ENCODE measurements at places on chromosomes 11 and 22.

DNA sequence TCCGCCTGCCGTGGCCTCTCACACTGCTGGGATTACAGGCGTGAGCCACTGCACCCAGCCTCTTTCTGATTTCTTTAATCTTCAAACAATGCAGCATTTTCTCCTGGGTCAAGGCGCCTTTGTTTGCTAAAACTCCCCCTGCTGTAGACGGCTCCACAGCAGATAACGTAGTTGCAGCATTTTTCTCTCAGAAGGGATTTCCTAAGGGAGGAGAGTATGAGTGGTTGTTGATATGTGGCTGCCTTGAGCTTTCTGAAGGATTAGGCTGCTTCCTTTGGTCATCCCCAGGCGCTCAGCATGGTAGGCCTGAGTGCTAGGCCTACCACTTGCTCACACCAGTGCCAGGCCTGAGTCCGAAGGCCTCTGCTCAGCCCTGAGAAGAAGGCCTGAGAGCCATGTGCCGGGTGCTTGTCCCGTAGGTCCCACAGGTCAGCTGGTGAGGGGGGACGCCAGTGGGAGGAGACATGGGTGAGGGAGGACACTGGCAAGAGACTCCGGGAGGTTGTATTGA lies 18.1 kb downstream of the SMARCB1 start:
- peak; percentile 93 for DNase-seq

GRCh38 chr22:50305923-50306566 lies 1.4 kb downstream of the PLXNB2 start:
- peak; percentile 98 for DNase-seq

DNA sequence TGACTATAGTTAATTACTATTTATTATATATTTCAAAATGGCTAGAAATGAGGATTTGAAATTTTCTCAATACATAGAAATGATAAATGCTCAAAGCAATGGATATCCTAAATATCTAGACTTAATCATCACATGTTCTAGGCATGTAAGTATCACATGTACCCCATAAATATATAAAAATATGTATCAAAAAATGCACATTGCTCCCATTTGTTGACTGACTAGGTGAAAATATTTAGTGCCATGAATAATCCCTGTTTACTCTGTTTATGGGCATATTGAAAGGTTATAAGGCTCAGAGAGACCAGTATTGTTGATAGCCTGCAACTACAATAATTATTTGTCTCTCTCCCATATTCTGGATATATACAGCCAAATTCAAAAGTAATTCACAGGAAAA lies 3.1 kb downstream of the HBE1 start:
- DNase-seq, result no peak

- DNase-seq, result no peak
Measured at GRCh38 chr22:34019190-34019845, 99.0 kb upstream of the LARGE1 start.

DNA sequence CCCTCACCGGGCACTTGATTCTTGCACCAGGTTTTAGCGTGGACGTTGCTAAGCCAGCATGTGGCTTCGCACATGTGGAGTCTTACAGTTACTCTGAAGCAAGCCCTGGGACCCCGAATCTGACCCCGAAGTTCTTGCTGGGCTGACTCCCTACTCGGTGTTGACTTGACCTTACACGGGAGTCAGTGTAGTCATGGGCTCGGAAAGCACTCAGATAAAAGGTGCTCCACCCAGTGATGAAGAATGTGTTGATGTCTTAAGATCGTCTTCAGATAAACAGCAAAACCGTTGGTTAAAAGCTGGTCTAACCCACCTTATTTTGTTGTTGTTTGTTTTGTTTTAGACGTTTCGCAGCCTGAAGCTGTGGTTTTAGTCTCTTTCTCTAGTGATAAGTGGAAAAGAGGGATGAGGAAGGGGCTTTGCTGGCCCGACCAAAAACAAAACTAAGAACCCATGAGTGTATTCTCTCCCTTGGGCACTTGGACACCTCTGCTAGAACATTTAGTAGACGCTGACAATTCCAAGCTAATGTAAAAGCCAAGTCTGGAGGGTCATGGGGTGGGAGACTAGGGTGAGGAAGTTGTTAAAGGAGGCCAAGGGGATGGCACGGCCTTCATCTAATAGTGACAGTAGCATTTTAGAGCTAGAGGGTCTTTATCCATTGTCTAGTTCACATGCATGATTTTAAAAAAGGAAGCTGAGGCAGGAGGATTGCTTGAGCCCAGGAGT lies 69.9 kb downstream of the BCR start:
- peak; percentile 17 for DNase-seq

DNA sequence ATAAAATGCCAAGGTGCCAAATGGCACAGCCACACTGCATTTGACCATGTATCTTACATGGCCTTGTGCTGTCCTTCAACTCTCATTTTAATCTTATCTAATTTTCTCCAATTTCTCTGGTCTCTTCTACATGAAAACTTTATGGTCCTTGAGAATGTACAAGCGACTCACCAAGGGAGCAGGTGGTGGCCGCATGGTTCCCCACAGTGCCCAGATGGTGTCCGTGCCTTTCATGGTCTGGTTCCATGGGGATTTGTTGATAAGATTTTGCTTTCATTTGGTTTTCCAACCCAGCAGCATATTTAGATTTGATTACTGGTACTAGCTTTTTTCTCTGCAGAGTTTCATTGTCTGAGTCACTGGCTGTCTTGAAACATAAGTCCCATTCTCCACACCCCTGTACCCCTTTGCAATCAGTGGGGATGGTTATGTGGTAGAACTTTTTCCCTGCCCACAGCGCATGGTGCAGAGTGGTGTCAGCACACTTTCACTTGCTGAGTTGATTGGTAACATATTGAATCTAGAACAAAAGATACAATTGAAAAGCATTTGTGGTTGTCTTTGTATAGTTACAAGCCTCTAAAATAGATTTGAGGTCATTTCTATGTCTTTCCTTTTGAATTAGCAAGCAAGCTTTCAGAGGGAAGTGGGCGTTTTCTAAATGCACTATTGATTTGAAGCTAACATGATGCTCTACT lies 24.1 kb downstream of the ZNRF3 start:
- DNase-seq, result no peak

DNA sequence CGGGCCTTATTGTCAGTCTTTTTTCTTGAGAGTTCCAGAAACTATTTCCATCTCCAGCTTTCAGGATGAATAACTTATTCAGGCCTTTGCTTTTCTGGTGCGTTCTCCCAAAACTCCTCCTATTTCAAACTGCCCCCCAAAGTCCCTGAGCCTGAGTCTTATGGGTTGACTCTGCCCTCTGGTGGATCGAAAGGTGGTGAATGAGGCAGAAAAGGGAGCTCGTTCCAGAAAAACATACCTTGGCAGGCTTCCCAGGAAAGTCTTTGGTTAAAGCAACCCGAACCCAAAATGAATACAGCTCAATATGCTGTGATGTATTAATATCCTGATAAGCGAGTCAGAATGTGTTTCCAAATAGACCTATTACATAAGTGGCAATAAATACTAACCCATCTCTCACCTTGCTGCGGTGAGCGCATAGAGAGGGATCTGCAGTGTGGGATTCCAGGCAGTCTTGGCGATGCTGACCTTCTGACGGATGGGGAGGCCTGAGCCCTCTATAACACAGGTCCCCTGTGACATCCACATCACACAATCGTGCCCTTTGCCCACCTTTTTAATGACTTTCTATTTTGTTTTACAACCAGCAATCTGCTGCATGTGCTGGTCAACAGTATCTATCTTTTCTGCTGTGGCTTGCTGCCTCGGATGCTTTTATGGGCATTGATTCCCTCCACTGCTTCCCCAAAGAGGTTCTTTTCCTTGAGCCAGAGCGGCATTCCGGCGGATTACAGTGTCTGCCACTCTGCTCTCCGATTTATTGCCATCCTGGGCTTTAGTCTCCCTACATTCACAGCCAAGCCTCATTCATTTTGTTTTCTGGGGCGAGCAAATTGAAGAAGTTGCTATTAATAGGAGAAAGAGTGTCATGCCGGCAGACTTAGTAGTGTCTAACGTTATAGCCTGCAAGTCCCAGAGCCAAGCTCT lies 756.8 kb downstream of the NTM start:
- DNase-seq, result peak; percentile 54

GRCh38 chr11:8006349-8006977 lies 19.3 kb downstream of the EIF3F start:
- peak; percentile 61 for DNase-seq
